ENCODE measurements at places on chromosomes 1 and 21.

GRCh38 chr1:185860859-185861258 lies 126.7 kb downstream of the HMCN1 start:
- no peak for DNase-seq

GRCh38 chr1:231507476-231508355 lies 20.8 kb upstream of the TSNAX start:
- no peak for DNase-seq

- no peak for DNase-seq
Observed at GRCh38 chr1:96487394-96487793, 234.2 kb upstream of the PTBP2 start.

DNA sequence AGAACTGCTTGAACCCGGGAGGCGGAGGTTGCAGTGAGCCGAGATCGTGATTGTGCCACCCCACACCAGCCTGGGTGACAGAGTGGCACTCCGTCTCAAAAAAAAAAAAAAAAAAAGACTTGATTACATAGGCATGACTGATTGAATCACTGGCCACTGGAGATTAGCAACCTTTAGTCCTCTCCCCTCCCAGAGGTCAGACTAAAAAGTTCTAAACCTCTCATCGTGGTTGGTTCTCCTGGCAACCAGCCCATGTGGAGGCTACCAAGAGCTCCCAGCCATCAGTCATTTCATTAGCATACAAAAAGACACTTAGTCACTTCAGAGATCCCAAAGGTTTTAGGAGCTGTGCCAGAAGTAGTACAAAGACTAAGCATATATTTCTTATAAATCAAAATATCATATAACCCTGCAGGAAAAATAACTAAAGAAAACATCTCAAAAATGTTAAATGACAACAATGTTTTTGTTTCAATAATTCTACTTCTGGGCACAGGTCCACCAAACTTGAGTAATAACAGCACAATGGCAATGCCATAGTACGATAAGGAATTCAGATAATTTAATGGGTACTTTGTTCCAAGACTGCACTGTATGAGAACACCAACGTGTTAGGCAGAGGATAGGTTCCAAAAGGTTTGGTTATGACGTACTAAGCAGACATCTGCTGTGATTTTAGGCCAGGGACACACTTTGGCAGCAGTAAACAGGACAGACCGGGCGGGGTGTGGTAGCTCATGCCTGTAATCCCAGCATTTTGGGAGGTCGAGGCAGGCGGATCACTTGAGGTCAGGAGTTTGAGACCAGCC lies 18.1 kb downstream of the USP48 start:
- no peak for DNase-seq

DNA sequence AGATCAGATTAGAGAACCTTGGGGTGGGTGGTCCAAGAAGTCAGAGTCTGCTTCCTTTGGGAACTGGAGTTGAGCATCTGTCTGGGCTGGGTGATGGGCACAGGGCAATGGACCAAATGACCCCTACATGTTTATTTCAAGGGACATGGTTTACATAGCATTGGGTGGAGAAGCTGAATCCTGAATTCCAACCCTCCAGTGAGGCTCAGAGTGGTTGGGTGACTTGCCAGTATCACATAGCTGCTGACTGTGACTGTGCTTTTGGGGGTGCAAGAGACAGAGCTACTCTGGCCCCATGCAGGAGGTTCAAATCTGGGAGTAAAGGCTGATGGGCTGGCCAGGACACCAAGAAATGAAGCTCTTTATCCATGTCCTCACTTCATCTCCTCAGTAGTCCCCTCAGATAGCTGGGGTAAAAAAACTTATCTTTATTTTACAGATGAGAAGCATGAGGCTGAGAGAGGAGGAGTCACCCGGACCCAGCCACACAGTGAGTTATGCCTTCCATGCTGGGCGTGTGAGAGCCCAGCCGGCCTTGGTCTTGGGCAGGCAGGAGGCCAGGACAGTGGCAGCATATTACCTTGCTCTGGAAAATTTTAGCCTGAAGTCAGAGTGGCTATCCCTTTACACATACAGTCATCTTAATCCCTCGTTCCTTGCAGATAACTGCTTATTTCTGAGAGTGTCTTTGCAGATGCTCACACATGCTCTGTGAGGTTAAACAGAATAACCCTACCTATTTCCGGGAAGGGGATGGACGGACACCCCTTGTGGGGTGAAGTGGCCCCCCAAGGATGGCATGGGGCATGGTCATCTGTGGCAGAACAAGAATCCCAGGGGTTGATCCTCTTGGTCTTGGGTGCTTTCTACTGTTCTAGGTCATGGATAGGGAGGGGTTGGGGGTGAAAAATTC lies 2.8 kb upstream of the SERINC2 start:
- no peak for DNase-seq

DNA sequence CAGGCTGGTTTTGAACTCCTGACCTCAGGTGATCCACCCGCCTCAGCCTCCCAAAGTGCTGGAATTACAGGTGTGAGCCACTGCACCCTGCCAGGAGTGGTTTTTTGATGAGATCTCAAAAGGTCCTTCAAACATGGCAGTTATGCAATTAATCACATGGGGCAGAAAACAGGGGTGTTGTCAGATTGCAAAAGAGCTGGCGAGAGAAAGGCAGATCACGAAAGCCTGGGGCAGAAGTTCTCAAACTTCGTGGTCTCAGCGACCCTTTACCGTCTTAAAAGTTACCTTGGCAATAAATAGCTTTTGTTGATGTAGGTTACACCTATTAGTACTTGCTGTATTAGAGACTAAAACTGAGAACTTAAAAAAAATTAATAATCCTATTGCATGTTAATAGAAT lies 16.1 kb downstream of the CNR2 start:
- no peak for DNase-seq

DNA sequence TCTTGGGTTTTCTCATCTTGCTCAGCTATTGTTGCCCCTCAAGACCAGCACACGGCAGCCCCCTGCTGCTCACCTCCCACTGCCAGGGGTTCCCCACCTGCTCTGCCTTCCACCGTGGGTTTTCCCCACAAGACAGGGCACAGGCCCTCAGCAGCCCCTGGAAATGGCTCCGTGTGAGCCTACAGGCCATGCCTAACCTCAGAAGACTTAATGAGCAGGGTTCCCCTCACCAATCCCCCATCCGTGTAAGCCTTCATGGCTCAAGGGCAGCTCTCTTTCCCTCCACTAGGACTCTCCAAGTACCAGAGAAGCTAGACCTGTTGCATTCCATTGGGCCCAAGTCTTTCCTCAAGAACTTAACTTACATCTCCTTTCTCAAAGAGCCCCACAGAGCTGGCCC lies 18.4 kb upstream of the RCAN3 start:
- no peak for DNase-seq

DNA sequence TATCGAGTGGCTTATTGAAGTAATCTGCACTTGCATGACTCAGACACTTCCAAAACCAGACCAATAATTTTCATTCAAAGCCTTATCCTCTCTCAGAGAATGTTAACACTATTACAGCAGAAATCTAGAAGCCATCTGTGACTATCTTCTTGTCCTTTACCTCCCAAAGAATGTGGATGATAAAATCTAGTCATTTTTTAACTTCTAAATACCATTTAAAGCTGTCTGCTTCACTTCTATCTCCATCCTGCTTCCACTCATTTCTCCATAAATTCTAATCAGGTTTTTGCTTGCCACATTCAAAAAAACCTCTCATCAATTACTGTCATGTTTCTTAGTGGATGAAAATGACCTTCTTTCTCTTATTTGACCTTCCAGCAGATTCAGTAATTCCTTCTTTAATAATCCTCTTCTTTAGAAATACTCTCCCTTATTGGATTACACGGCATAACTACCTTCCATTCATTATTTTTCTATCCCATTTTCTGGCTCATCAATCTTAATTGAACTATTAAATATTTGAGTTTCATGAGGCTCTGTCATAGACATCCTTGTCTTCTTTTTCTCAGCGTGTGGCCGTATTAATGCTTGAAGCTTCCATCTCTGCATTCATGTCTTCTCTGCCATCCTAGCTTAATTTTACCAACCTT lies 1999.4 kb downstream of the MRPL39 start:
- no peak for DNase-seq

- DNase-seq: no peak
Observed at GRCh38 chr21:46092811-46093667, 4.9 kb upstream of the COL6A2 start.

GRCh38 chr21:45030682-45031570 lies 43.5 kb upstream of the ADARB1 start:
- DNase-seq: no peak

All from stimulated activated CD8-positive, alpha-beta memory T cell treated with anti-CD3 and anti-CD28 coated beads, Interleukin-12 subunit alpha, Interleukin-12 subunit beta, amount 100 ng/mL, for 1 hour (primary cell).